ENCODE measurements at places on chromosomes 6 and 20.

GRCh38 chr6:132227904-132228303 lies 173.4 kb downstream of the MOXD1 start:
- no peak for DNase-seq

- no peak for DNase-seq
These were observed 20.7 kb downstream of the CGA start for GRCh38 chr6:87074101-87074621.

GRCh38 chr6:91043751-91044150 lies 456.9 kb upstream of the MAP3K7 start:
- no peak for DNase-seq

GRCh38 chr6:155832596-155832995 lies 377.0 kb upstream of the NOX3 start:
- DNase-seq: no peak

GRCh38 chr6:166954118-166954713 lies 2.1 kb downstream of the RNASET2 start:
- DNase-seq: no peak

DNA sequence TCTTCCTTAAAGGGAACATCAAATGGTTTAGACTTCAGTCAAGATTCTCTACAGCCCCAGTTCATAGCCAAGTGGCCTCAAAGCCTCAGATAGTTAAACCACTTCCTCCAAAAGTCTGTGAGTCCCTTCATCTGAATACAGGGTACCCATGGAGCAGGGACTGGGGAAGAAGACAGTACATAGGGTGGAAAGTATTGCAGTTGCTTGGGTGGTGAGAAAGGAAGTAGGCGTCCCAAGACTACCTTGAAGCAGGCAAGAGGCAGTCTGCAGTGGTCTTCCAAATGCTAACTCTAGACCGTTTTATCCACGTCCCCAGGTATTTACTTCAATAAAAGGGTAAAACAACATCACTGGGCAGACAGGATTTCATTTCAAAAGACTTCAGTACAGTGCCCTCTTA lies 2.0 kb downstream of the FYN start:
- no peak for DNase-seq

GRCh38 chr20:46020555-46020954 lies 8.5 kb upstream of the SLC12A5 start:
- no peak for DNase-seq

DNA sequence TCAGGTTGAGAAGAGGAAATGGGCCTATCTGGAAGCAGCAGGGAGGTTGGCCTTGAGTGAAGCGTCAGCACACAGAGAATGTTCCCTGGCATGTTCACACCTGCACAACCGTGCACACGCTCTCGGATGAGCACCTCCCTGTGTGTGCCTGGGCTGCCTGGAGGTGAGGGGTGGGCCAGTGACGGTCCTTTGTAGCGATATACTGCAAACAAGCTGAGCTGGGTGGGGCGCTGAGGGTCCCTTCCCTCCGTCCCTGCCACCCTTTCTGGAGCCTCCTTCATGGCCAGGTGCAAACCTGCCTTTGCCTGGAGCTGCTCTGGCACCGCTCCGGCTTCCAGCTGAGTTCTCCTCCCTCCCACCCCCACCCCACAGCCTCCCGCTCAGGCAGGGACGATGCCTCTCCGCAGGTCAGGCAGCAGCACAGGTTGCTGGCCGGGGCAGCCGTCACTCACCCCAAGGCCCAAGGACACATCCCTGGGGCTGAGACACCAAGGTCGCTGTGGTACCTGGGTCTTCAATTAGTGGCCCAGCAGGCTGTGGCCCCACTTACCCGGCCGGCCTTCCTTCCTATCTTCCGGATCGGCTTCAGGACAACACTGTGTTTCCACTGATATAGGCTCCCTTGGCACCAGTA lies 111.6 kb downstream of the ERMARD start:
- no peak for DNase-seq

- no peak for DNase-seq
These were observed 4.3 kb downstream of the ZBTB46 start for GRCh38 chr20:63826753-63827152.

DNA sequence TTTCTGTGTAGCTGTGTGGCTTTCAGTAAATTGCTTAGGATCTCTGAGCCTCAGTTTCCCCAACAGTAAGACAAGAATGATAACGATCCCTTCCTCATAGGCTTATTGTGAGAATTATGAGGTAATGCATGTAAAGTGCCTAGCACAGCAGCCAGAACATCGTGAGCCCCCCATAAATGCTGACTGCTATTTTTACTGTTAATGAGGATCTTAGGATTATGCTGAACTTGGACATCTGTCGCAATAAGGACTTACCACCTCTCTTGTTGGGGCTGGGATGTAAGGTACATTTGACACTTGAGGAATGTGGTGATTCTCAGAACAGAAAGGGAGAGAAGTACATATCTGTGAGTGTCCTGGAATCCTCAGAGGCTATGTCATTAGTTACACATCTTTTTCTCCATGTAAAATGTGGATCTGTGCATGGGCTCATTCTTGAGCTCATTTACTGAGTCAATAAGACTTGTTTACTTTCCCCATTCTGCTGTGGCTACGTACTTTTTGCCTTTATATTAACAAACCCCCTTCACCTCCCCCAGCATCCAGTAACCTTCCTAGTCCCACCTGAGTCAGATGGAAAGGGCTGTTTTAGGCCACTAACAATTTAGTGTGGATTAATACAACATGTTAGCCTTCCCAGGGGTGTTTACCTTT lies 64.4 kb upstream of the PLEKHG1 start:
- DNase-seq: no peak

GRCh38 chr6:36888115-36888643 lies 2.4 kb downstream of the C6orf89 start:
- DNase-seq: no peak

GRCh38 chr20:52105442-52106422 lies 85.8 kb downstream of the ZFP64 start:
- DNase-seq: peak; percentile 45

GRCh38 chr6:13517116-13517515 lies 29.7 kb upstream of the GFOD1 start:
- no peak for DNase-seq

DNA sequence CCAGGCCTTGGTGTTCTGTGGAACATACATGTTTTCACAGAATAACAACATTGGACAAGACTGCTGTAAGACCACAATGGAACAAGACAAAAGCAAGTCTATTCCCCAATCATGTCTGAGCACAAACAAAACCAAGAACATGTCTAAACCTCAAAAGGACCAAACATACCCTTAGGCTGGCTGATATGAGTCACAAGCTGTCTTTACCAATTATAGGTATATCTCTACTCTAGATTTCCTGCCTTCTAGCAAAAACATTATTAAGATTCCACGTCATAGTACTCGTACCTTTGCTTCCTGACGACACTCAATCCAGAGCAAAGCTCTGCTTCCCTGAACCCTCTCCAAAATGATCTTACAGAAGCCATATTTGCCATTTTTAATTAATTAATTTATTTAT lies 15.4 kb upstream of the L3MBTL1 start:
- DNase-seq: no peak

- no peak for DNase-seq
These were observed 2.5 kb downstream of the WTAP start for GRCh38 chr6:159729598-159730331.

DNA sequence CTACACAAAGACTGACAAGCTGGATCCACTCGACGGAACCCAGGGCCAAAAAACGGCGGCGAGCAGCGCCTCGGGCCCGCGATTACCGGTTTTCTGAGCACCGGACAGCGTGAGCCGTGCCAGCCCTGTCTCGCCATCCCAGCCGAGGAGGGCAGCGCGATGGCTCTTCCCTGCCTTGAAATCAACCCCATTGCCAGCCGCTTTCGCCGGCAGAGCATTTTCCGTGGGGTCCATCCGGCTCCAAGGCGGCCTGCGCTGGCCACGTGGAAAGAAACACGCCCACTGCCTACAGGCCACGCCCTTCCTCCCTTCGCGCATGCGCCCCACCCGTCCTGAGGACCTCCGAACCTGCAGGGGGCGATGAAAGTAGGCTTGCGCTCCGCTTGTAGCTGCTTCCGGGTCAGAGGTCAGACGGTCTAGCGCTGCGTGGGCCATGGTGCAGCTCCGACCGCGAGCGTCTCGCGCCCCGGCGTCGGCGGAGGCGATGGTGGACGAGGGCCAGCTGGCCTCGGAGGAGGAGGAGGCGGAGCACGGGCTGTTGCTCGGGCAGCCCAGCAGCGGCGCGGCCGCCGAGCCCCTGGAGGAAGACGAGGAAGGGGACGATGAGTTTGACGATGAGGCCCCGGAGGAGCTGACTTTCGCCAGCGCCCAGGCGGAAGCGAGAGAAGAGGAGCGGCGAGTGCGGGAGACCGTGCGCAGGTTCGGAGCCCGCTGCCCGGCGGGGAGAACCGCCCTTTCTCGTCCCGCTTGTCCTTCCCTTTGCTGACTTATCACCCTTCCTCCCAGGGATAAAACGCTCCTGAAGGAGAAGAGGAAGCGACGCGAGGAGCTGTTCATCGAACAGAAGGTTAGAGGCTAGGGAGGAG lies at the start of gene NOL7:
Gene NOL7 (plus strand): TSS at position 410 of the 866 bp plus-strand sequence. CDS start 24 bp downstream, at position 434.
- DNase-seq: peak; percentile 95

- no peak for DNase-seq
These were observed 545 bp downstream of the FNDC1 start for GRCh38 chr6:159169557-159170332.

DNA sequence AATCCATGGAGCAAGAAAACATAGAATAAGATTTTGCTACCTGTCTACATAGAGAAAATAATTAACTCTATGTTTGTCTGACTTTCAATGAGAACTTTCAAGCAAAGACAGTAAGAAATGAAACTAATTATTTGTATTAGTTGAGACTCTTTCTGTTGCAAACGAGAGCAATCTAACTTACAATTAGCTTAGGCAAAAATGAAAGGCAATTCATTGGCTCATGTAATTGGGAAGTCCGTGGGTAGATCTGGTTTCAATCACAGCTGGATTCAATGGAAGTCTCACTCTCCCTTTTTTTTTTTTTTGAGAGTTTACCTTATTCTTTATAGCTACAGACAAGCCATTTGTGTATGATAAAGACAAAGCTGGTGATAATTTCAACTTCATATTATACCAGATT lies 68.2 kb upstream of the STXBP5 start:
- no peak for DNase-seq

DNA sequence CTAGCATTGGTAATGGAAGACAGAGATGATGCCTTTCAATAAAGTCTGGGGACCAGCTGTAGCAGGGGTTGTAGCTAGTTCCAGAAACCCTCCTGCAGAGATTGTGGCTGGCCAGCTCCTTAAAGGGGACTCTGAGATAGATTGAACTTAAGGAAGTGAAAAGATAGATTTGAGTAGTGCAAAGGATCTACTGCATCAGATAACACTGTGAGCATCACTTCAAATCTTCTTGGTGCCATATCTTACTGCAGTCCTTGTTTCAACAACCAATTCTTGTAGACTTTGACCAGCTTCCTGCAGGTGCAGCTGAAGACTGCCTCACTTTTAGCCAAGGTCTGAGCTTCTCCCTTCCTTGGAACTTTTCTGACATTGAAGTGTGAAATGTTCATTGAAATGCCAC lies 14.8 kb upstream of the CEP162 start:
- no peak for DNase-seq

DNA sequence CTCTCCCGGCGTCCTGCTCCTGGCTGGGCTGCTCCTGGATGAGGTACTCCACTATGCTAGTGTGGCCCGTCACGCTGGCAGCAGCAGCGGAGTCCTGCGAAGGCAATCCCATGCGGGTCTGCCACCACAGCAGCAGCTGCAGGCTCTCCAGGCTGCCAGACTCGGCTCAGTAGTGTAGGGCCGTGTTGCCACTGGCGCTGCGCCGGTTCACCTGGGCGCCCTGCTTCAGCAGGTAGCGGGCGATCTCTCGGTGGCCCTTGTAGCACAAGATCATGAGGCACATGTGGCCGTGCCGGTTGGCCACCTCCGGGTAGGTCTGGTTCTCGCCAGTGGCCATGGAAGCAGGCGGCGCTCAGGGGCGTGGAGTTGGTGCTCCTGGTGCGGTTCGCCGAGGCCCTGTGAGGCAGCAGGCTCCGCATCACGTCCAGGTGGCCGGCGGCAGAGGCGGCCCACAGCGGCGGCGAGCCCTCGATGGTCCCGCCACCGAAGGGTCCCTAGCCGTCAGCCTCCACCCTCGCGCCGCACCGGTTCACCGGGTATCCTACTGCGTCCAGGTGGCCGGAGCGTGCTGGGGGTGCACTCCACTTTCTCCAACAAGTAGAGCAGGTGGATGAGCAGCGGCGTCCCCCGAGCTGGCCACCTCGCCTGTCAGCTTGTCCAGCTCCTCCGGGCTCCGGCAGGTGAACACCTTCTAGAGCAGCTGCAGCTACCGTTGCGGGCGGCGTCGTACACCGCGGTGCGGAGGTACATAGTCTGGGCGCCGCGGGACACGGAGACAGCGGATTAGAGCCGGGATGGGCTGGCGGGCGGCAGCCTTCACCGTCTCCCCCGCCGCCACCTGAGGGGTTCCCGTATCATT lies 19.8 kb downstream of the RFPL4B start:
- no peak for DNase-seq

DNA sequence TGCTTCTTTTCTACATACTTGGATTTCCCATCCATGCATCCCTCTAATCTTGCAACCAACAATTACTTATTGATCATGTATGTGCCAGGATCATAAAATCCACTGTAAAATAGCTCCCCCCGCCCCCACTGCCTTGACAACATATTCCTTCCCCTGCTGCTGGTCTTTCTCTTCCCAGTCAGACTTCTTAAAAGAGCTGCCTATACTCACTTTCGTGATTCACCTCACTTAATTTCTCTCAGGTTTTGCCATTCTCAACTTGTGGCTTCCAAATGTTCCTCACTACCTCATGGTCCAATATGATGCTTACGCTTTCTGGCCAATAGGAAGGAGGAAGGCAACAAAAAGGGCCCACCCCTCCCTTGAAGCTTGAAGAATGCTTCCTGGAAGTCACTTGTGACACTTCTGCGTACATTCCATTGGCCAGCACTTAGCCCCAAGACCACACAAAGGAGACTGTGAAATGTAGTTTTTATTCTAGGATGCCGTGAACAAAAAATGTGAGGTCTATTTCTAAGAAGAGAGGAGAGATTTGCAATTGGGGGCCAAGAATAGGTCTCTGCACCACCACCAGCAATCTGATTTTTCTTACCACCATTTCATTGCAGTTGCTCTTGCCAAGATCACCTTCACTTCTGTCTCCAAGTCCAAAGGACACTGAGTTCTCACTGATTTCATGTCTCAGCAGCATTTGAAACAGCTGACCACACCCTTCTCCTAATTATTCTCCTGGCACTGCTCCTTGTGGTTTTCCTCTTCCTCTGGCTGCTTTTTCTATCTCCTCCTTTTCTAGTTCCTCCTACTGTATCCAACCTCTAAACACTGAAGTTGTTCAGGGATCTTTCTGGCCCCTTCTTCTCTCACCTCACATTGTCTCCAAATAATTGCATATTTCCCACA lies 30.8 kb downstream of the CD164 start:
- no peak for DNase-seq

- DNase-seq: no peak
These were observed 435.4 kb downstream of the BCKDHB start for GRCh38 chr6:80541886-80542285.

DNA sequence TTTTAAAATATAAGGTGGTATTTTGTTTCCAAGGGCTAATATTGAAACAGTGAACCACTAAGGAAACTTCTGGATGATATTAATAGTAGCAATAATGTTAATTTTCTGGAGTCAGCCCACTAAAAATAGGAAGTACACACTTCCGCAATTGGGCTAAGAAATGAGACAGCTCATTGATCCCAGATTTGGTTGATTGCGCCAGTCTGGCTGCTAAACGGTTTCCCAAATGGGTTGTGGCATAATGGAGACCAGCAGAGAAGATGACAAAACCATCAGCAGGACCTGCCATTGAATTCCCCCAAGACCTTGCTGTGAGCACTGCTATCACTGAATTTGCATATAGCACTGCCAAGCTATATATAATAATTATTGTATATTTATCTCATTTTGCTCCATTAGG lies 71.2 kb upstream of the SGK1 start:
- no peak for DNase-seq
